ENCODE measurements at places on chromosomes 1 and 21.

DNA sequence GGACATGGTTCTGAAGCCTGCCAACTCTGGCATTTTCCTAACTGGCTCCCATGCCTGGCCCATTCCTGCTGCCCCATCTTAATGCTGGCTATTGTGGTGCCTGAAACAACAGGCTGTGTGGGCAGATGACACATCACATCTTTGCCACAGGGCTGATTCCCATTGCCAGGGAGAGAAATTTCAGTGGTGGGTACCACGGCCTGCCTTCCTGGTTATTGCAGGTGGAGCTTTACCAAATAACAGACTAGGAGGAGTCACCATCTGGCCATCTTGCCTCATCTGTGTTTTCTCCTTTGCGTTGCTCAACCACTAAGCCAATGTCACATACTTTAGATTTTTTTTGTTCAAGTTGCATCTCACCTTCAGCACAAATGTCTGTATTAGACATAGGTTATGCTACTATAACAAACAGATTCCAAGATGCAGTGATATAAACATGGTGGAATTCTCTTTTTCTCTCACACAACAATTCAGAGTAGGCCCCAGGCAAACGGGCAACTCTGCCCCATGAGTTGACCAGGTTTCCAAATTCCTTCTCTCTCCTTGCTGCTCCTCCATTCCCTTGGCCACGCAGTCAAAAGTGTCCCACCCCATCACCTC is 14.1 kb downstream of the CDA start:
- no peak for DNase-seq

- no peak for DNase-seq
These were observed 198.0 kb downstream of the HUNK start for GRCh38 chr21:32070676-32071330.

GRCh38 chr1:210233495-210234328 is 1.1 kb downstream of the SERTAD4 start:
- peak; percentile 27 for DNase-seq

DNA sequence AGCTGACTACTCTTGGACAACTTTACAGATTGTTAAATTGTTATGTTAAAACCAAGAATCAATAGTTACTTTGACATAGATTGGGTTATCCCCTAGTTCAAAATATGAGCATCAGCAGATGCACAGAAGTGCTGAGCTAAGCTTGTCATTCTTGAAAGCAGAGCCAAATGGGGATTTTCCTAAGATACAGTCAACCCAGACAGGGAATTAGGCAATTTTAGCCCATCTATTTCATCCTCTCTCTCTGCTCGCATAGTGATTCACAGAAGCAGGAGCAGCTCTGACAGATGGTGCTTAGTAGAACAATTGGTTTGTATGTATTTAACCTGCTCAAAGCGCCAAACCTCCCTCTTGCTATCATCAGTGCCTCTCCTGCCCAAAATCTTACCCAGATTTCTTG is 27.9 kb upstream of the PRRC2C start:
- DNase-seq = no peak

DNA sequence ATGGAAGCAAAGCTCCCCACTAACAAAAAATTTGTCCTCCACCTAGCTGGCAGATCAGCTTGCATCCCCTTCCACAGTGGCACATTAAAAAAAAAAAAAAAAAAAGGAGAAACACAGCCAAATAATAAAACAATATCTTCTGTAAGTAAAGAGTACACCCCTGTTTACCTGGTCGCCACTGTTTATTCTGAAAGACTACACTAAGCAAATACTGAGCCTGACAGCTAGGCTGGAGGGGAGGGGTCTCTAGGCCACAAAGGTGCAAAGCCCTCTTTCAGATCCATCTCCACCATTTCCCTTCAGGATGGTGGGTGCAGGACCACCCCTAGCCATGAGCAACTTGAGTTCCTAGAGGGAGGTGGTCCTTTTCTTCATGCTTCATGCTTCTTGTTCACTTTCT is 22.8 kb upstream of the SLC45A3 start:
- DNase-seq = no peak

GRCh38 chr1:98021126-98021525 is 100.3 kb upstream of the DPYD start:
- DNase-seq = peak; percentile 57

- no peak for DNase-seq
These were observed 76.8 kb downstream of the CD46 start for GRCh38 chr1:207828485-207829158.

DNA sequence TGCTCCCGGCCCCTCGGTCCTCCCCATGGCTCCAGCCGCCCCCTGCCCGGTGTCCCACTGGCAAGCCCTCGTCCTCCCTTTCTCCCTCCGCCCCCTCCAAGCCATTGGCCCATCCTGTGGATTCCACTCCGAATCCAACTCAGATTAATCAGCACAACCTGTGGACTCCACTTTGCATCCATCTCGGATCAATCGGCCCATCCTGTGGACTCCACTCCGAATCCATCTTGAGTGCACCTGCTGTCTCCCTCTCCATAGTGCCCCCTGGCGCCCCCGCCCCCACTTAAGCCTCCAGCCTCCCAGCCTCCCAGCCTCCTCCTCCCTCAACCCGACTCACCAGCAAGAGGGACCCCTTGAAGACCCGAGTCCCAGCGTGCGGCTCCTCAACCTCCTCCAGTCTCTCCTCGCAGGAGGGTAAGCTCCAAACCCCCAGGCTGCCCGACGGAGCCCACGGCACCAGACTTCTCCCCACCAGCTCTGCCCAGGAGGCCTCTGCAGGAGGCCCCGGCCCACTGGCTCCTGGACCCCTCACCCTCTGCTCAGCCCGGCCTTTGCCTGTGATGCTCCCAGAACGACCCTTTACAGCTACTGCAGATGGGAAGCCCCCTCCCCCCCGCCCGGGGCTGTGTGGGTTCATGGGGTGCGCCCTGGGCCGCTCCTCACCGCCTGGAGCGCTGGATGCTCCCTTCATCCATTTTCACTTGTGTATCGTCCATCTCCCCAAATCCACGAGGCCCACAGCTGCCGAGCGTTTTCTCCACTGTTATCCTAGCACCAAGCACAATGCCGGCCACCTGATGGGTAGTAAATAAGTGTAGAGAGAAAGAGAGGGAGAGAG is 40.6 kb upstream of the TSPEAR start:
- DNase-seq = no peak

GRCh38 chr1:228356897-228357680 is 49.5 kb downstream of the TRIM11 start:
- DNase-seq = no peak

DNA sequence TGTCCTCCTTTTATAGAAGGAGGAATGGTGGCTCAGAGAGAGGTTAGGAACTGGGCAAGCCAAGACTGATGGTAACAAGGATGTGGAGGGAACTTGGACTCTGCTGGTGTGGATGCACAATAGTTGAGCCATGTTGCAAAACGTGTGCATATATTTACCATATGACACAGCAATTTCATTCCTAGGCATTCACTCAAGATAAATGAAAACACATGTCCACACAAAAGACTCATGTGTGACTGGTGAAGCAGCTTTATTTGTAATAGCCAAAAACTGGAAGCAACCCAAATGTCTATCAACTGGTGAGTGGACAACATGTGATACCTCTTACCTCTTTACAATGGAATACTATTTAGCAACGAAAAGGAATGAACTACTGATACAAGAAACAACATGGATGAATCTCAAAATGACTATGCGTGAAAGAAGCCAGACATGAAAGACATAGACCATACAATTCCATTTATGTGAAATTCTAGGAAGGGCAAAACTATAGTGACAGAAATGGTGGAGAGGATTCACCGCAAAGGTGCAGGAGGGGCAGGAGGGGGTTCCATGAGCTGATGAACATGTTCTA is 36.2 kb downstream of the CAMK2N1 start:
- DNase-seq = no peak

- DNase-seq = no peak
These were observed 1.4 kb downstream of the GPR161 start for GRCh38 chr1:168135116-168135920.

DNA sequence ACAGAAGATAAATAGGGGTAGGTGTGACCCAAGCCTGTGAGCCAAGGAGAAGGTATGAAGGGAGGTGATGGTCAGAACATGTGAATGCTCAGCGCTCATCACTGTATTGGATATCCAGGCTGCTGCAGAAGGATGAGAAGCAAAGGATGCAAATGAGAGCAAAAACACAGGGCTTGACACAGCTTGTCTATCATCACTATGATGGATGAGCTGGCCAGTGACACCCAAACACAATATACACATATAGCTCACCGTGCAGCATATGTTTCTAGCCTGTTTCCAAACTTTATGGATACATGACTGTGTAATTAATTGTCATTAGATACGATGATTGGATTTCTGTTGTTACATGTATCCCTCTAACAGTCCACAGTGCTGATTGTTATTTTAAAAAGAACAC is 13.8 kb upstream of the HMGN1 start:
- no peak for DNase-seq

GRCh38 chr1:38235705-38236104 is 189.1 kb upstream of the POU3F1 start:
- DNase-seq = no peak

GRCh38 chr1:6244401-6245049 is 546 bp downstream of the HES3 start:
- no peak for DNase-seq

- no peak for DNase-seq
These were observed 182.1 kb downstream of the ETS2 start for GRCh38 chr21:38987633-38988508.

DNA sequence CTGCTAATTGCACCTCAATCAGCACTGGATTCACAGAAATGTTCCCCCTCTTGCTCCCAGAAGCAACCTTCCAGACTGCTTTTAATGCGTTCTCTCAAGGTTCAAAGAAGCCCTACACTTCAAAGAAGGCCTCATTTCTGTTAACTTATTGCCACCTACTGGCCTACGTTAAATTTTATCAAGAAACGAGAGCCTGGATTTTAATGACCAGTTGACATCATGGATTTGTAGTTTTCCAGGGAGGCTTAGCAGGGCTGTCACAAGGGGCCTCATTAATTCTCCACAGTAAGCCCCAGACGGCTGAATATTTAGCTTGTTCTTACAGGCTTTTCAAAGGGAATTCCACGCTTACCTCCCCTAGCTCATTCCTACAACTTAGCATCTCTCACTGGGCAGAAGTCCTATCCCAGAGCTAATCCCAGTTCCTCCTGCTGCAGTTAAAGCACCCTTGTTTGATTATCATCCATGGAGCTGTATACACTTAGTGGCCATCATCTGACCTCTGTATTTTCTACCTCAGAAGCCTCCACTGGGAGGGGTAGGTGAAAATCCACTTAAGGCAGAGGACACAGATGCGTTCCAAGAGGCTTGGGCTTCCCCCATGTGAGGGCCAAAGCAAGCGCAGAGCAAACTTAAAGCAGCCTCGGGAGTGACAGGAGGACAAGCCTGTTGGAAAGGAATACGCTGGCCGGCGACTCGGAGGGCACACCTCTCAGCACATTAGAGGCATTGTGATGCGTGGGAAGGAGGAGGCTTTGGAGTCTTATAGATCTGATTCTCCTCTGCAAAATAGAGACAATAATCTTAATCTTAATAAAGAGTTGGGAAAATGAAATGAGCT is 32.2 kb upstream of the CYP4X1 start:
- DNase-seq = no peak

Data from NCI-H2171 (cell line).